ENCODE measurements at places on chromosomes 13 and 19.

DNA sequence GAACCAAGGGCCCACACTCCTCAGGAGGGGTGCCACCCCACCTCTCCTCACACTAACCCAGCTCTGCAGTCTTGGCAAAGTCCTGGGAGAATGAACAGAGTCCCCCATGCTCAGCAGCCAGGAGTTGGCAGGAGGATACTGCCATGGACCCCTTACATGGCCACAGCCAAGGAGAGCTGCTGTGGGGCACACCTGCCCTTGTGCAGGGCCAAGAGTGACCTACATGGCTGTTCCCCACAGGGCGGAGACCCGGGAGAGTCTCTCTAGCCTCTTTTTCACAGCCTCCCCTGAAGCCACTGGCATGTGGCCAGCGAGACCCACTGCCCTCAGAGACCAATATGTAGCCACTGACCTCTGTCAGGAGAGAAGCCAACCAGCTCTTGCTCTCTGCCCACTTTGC, 45.9 kb upstream of the VSTM2B start:
- no peak for DNase-seq

DNA sequence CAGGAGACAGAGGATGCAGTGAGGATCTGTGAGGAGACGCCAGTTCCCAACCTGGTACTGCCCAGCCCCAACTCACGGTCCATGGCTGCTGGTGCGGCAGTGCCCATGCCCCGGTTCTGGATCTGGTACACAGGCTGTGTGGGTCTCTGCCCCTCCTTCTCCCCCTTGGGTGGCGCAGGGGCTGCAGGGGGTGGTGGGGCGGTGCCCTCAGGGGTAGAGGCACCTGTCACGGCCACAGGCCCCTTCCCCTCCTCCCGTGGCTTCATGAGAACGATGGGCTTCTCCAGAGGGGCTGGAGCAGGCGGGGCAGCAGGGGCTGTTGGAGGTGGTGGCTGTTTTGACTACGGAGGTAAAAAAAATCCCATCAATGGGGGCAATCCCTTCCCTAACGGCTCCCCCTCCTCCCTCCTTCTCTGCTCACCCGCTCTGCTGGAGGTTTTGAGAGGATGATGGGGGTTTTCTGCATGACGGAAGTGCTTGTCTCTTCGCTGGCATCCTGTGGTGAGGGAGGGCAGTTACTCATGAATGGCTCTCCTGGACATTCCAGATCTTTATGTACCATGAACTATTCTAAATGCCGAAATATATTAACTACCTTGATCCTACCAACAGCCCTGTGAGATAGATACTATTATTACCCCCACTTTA, 7.1 kb downstream of the SMG9 start:
- DNase-seq = no peak

- DNase-seq = no peak
Measured at GRCh38 chr19:1608359-1609102, 3.3 kb upstream of the UQCR11 start.

GRCh38 chr19:39696387-39696786, 7.9 kb upstream of the LGALS14 start:
- no peak for DNase-seq

All from activated T-cell treated with anti-CD3 and anti-CD28 coated beads for 1 hour (primary cell).